ENCODE measurements at places on chromosomes 4 and X.

- DNase-seq: no peak
These were observed 43.6 kb downstream of the UGT2A3 start for GRCh38 chr4:68907788-68908700.

DNA sequence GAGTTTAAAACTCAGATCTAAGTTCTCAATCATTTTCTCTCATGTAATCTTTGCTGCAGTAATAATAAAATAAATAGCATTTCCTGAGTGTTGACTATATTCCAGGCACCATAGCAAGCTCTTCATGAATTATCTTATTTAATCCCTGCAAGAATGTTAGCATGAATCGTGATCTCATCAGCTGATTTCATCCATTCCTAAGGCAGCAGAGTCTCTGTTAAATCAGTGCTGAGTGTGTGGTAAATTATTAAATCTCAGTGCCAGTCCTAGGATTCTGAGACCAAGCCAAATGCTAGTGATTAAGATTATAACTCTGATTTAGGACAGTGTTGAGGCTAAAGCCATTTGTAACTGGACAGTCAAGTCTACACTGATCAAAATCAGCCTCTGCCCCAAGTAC, 240.3 kb upstream of the TAPT1 start:
- no peak for DNase-seq

- no peak for DNase-seq
These were observed 43.3 kb upstream of the ADAM29 start for GRCh38 chr4:174874898-174875297.

- DNase-seq: no peak
These were observed 33.9 kb downstream of the MTM1 start for GRCh38 chrX:150602296-150602695.

DNA sequence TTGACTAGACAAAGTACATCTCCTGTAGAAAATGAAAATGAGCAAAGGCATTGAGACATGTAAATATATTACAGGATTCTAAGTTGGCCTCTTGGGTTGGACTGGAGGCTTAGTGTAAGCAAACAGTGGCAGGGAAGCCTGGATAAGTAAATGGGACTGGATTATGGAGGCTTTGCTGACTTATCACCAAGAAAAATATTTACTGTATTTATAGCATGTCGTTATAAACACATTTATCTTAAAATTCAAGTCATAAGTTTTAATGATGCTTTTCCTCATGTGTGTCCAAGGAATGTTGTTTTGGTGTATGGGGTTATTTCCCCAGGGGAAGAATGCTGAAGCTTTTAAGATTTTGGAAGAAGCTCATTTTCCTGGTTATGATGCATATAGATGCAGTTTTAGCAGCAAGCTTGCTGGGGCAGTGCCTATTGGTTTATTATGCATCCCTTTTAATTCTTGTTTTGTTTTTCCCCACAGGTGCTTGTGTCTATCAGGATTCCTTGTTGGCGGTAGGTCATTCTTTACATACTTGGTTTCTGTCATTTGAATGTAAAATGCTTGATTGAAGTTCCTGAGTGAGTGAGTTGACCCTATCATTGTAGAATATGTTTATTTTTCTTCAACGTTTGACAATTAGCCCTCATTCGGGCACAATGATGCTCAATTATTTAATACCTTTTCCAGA, 8.5 kb downstream of the FRAS1 start:
- no peak for DNase-seq

- no peak for DNase-seq
These were observed 414.3 kb downstream of the NAP1L3 start for GRCh38 chrX:93259029-93259428.
